ENCODE measurements at places on chromosomes 11 and 22.

- DNase-seq, result no peak
Measured at GRCh38 chr22:25067851-25068421, 115.4 kb downstream of the KIAA1671 start.

- DNase-seq, result no peak
Measured at GRCh38 chr22:36017651-36018091, 11.0 kb downstream of the RBFOX2 start.

- no peak for DNase-seq
Measured at GRCh38 chr11:93517041-93517440, 26.1 kb downstream of the SMCO4 start.

- DNase-seq, result no peak
Measured at GRCh38 chr11:1148752-1149180, 9.0 kb upstream of the MUC5AC start.

GRCh38 chr11:102534261-102534872 lies 3.8 kb upstream of the MMP7 start:
- no peak for DNase-seq

GRCh38 chr22:48427731-48428211 lies 1399.9 kb downstream of the BRD1 start:
- DNase-seq, result no peak

GRCh38 chr11:44753961-44754645 lies 27.3 kb downstream of the TSPAN18 start:
- DNase-seq, result no peak

DNA sequence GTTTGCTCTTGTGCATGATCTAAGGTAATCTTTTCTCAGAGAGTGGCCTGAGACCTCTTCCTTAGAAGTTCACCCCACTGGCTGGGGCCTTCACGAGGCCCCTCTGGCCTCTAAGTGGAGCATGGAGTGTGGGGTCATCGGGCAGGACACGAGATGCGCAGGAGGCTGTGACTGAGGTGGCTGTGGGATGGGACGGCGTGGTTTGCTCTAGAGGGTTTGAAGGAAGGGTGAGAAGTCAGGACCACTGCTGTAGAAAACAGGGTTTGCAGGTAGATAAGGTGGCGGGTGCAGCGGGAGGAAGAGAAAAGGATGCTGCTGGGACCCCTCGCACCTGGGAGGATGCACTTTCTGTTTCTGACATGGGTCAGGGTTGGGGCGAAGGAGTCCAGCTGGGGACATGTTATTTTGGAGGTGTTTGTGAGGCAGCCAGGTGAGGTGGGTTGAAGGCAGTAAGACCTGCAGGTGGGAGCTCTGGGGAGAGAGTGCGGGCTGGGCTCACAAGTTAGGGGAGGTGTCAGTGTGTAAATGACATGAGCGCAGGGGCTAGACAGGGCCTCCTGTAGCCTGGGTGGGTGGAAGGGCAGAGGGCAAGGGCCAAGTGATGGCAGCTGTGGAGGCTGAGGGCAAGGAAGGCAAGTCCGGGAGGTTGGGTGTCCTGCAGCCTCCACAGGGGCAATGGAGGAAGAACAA lies 62.5 kb downstream of the KCNQ1 start:
- no peak for DNase-seq

- DNase-seq, result no peak
Measured at GRCh38 chr11:73946798-73947458, 3.9 kb upstream of the DNAJB13 start.

DNA sequence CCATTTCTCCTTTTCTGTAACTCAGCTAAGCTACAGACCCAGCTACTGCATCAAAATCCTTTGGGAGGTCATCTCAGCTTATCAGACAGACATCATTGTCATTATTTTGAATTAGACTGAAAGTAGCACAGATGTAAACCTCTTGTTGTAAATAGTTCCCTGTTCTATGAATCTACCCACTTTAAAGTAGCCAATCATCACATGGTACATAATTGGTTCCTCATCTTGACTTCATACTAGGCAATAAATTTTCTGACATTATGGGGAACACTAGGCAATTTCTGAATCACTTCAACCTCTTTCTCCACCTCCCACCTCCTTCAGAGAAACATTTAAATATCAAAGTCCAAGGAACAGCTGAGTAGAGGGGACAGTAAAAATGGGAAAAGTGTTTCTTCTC lies 47.9 kb downstream of the MPPED2 start:
- DNase-seq, result no peak

DNA sequence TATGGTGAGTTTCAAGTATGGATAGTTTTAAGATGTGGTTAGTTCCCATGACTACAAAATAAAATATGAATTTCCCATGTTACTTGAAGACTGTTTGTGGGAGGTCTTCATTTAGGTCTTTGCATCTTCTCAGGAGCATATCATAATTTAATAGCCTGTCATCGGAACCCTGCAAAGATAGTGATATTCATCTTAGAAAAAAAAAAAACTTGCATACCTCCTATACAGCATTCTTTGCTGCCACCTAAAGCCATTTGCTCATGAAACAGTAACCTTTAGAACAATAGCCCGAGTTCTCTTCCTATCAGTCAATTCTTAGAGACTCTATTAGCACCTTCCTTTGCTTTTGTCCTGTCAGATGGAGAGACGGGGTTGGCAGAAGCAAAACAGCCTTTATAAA lies 75.3 kb downstream of the ARFGAP2 start:
- DNase-seq, result no peak

DNA sequence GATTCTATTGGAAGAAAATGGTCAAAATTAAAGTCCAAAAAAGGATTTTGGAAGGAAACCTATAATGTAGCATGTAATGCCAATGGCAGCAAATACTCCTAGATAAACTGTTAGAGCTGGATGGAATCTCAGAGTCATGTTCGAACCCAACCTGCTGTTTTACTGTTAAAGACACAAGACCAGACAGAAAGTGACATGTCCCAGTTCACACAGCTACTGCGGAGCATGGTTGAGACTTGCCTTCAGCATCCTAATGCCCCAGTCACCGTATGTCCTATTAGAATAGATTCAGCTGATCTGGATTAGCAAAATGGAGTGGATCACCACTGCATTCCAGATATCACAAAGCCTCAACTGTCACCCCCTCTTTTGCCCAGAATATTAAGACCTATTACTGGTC lies 14.9 kb downstream of the PISD start:
- no peak for DNase-seq

DNA sequence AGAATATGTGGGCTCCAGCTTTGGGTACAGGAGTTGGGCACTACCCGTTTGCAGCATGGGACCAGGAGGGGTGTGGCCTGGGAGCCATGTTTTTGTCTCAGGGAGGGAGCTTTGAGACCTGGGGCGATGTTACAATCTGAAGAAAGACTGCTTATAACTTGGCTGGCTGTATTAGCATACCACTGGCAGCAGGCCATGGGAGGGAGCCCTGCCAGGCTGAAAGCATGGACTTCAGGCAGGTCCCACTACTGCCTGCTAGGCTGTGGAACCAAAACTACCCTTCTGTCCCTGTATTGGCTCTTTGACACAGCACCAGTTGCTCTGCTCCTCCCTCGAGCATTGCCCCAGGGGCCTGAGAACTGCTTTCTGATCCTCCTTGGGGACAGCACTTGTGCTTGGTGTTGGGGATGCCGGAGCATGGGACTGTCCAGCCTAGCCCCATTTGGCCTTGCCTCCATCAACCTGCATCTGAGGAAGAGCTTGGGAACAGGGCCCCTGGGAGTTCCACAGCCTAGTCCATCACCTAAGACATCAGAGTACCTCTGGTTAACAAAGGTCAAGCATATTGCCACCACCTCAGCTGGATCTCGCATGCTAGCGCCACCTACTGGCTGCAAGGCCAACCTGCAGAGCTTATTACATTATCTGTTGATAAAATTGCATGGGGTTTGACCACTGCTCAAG lies 217.4 kb downstream of the SBF2 start:
- no peak for DNase-seq

DNA sequence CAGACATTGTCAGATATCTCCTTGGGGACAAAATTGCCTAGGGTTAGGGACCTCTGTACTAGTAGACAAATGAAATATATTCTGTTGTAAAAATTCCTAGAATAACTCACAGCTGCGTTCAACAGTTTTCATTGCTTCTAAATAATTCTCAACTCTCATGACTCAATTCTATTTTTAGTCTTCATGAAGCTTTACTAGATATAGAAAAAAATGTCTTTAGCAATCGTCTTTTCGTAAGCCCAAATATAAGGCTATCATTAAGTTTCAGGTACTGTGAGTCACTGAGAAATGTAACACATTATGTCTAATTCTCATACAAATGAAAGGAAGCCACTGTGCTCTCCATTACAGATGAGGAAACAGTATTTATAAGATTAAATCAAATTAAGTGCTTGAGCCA lies 6.4 kb downstream of the MMP12 start:
- no peak for DNase-seq

- DNase-seq, result no peak
Measured at GRCh38 chr11:31340903-31341572, 28.5 kb downstream of the DCDC1 start.

GRCh38 chr11:111571829-111572501 lies 30.3 kb upstream of the SIK2 start:
- DNase-seq, result no peak

- DNase-seq, result no peak
Measured at GRCh38 chr22:49272546-49273125, 555.0 kb downstream of the BRD1 start.

- DNase-seq, result no peak
Measured at GRCh38 chr22:44620841-44621257, 81.2 kb upstream of the PRR5 start.

DNA sequence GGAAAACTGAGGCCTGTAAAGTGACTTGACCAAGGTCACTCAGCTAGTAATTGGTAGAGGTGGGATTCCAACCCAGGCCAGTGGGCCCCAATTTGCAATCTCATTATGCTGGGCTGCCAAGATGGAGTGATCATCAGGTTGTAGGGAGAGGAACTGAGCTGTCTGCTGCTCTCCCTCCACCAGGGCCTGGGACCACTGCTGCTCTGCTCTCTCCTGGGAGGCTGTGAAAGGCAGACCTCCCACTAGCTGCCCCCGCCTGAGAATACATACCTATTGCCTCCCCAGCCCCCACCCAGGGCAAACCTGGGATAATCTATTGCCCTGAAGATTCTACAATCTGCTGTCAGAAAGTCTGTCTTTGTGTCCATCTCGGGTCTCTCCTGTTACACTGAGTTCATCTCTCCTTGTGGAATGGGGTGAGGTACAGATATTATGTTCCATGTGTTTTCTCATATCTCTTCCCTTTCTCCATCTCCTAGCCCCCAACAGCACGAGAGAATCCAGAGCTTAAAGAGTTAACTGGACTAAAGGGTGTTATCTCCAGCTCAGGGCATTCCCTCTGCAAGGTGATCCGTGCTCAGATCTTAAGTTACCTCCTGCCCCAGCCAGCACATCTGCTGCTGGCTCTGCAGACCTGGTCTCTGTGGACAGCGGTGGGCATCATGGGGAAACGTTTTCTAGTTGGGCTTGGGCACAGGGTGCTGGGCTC lies 5.6 kb downstream of the NECTIN1 start:
- no peak for DNase-seq

DNA sequence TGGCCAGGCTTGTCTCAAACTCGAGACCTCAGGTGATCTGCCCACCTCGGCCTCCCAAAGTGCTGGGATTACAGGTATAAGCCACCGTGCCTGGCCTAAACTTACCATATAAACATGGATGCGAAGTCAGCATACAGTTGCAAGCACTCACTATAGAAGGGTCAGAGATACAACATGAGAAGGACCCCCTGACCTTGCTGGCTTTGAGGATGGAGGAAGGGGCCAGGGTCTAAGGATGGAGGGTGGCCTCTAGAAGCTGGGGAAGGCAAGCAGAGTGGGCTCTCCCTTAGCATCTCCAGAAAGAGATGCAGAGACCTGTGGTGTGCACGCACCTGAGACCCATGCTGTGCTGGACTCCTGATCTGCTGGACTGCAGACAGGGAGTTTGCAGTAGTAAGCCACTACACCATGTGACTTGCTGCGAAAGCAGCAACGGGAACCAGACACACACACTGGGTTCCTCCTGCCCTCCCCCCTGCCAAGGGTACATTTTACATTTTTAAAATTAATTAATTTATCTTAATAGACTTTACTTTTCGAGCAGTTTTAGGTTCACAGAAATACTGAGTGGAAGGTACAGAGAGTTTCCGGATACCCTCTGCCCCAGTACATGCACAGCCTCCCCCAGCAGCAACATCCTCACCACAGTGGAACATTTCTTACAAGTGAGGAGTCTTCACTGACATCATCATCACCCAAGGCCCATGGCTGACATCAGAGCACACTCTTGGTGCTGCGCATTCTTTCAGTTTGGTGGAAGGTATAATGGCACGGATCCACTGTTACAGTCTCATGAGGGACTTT lies 170.1 kb upstream of the B3GAT1 start:
- DNase-seq, result no peak

DNA sequence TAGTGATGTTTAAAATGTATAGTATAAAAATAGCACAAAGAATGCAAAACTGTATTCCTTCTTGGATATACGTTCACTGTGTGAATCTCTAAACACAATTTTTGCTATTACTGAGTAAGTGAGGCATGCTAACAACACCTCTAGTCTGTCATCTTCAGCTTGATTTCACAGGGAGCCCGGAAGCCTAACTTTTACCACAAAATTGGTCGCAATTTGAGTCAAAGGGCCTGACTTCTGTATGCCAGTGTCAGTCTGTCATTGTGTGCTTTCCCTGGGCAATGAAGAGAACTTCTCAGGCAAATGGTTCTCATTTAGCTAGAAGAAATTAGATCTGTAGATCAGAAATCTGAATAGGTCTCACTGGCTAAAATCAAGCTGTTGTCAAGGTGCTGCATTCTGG lies 1059.5 kb downstream of the FAM181B start:
- DNase-seq, result no peak

DNA sequence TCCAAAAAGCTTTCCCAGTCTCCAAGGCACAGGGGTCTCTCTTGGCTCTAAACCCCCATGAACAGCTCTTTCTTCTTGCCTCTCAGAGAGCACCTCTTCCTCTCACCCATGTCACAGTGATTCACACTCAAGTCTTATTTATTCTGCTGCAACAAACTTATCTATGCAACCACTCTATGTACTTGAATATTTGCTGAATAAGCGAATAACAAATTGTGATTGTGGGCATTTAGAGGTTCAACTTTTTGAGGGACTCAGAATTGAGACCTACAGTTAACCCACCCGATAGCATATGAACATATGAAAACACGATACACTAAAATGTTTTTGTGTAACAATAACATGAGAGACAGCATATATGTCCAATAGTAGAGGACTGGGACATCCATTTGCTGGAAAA lies 137.1 kb upstream of the NARS2 start:
- no peak for DNase-seq

GRCh38 chr11:8362899-8363298 lies 99.2 kb upstream of the LMO1 start:
- DNase-seq, result no peak

DNA sequence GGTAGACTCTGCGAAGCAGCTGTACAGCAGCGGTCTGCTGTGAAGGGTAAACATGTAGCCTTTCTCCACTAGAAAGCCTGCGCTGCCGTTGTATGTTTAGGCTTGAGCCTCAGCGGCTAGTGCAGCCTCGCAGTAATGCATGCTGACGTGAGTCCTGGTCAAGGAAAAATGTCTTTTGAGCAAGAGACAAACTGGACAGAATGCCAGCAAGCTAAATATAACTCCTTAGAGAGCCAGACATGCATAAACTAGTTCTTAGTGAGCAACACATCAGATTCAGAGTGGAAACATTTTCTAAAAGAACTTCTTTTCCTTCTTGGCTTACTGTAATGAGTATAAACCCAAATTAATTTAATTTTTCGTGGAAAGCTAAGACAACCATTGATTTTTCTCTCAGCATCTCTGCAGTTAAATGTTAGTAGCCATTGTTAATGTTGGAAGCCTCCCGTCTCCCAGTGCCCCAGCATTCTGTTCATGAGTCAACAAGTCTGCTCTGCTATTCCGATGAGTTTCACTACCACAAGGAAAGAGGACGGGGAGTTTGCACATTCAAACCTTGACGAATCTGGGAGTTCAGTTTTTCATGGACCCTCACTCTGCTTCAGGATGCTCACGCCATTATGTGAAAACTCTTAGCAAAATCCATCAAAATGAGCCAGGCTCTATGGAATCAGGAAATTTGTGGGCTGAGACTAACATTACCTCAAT lies 51.4 kb downstream of the JAM3 start:
- DNase-seq, result no peak

Measured in stimulated activated CD4-positive, alpha-beta T cell treated with anti-CD3 and anti-CD28 coated beads, Interleukin-1b, Interleukin-23, amount 100 ng/mL, for 24 hours (primary cell).